ENCODE measurements at places on chromosomes 2 and 18. TPM values are rescaled to one million over a fixed set of nuclear protein-coding genes. Genes with fewer than 3 reads are reported as not detected.

- no peak for DNase-seq
These were observed 182.3 kb downstream of the LOXHD1 start for GRCh38 chr18:46474487-46475389.

DNA sequence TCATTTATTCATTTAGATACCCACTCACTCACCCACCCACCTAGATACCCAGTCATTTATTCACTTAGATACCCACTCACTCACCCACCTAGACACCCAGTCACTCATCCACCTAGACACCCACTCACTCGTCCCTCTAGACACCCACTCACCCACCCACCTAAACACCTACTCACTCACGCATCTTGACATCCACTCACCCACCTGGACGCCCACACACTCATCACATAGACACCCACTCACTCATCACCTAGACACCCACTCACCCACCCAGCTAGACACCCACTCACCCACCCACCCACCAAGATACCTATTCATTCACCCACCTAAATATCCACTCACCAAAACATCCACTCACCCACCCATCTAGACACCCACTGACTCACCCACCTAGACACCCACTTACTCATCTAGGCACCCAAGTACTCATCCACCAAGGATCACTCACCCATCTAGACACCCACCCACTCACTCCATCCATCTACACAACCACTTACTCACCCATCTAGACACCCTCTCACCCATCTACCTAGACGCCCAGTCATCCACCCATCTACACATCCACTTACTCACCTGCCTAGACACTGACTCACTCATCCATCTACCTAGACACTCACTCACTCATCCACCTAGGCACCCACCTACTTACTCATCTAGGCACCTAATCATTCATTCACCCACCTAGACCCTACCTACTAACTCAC is 723.7 kb upstream of the RAB6C start:
- DNase-seq = no peak

The CREG2 gene
- total RNA-seq = not detected

DNA sequence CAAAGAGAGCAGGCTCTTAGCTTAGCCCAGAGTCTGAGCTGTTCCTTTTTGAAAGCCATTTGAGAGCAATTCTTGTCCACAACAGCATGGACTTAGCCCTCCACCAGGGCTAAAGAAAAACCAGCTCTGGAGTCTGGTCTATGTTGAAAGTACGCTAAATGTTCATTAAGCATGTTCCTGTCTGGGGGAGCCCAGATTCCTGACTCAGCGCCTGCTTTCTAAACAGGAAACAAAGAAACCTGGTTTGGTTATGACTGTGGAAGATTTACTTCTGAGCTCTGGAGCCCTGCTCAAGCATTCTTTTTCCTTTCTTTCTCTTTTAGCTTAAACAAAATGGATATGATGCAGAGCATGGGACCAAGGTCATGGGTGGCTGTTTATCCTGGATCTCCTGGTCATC is 279.8 kb downstream of the RBM43 start:
- DNase-seq = no peak

Measured in neural progenitor cell (in vitro differentiated cells).